ENCODE measurements at places on chromosomes 7 and 10.
A peak's percentile ranks its signal among the peaks of the same experiment; 100 is the strongest.

- no peak for DNase-seq
Observed at GRCh38 chr10:110413903-110414547, 83.7 kb upstream of the DUSP5 start.

DNA sequence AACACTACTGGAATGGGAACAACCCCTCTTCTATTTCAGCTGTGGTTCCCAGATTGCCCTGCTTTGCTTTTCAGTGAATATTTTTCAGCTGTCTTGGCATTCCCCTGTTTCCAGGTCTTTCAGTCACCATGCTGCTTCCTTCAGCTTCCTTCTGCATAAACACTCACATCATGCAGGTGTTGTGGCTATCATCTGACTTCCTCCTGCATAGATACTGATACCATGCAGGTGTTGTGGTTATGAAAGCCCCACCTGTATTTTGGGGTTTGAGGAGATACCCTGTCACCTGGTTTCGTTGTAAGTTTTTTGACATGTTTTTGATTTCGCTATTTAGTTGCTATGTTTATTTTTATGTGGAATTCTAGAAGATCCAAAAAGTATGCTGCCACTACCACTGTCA, 71.5 kb downstream of the SLC35B4 start:
- no peak for DNase-seq

GRCh38 chr7:141362580-141363435, 188.4 kb upstream of the AGK start:
- no peak for DNase-seq

DNA sequence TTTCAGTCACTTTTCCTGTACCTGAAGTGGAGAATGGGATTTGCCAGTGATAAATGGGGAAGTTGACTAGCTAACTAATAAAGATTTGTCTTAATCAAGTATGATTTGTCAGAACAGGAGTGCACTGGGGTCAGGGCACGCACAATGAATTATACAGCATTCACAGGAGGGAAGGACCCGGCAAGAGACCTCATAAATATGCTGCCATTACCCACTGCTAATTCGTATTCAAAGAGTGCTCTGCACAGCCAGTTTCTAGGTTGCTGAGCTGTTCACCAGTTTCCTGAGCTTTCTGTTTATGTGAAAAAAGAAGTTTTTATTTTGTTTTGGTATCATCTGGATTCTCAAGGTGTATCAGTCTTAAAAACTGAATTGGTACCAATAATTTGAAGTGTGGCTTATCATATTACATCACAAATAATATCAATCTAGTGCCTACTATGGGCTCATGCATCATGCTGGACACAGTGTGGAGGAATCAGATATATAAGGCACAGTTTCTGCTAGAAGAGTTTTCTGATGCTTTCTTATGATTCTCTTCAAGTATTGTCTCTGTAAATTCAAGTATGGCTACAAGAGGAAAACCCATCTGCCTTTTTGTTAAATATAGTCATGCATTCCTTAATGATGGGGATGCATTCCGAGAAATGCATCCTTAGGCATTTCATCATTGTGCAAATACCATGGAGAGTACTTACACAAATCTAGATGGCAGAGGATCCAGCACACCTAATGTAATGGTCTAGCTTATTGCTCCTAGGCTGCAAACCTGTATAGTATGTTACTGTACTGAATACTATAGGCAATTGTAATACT, 202.2 kb downstream of the VTI1A start:
- no peak for DNase-seq

DNA sequence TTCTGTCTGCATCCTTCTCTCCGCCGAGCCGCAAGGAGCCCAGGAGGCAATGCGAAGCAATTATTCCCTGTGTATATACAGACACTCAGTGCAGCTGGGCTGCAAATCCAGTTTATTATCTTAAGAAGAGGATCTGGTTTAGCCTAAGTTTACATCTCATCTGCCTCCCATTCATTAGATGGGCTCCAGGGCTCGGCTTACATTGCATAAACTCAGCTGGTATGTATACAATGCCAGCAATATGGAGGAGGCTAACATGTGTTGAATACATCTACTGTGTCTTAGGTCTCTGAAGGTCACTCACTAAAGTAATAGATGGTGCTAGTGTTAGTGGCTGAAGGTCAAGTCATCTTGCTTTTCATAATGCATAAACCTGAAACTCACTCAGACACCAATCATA, 996.8 kb downstream of the KCNMA1 start:
- DNase-seq: no peak

GRCh38 chr10:43943818-43944360, 295.2 kb upstream of the ZNF32 start:
- no peak for DNase-seq

- peak; percentile 92 for DNase-seq
Observed at GRCh38 chr7:63900394-63901203, 98.0 kb upstream of the ZNF722 start.

GRCh38 chr7:130909161-130909836, 175.3 kb upstream of the KLF14 start:
- no peak for DNase-seq

GRCh38 chr7:47414342-47415317, 167.3 kb downstream of the TNS3 start:
- DNase-seq: no peak

Measured in CD4-positive, alpha-beta memory T cell (primary cell).